Endodermal cell (in vitro differentiated cells): ENCODE measurements at places on chromosomes 12 and 14. TPM values are rescaled to one million over a fixed set of nuclear protein-coding genes. Genes with fewer than 3 reads are reported as not detected.

Gene REM2
- 1.2 to 5.5 TPM (median 1.4 TPM) in 3 replicates for total RNA-seq

Gene FMNL3
- 21.1 and 23.5 TPM in 2 replicates for total RNA-seq

Gene ACVR1B
- 59.3 to 89.1 TPM (median 65.0 TPM) in 3 replicates for total RNA-seq

Gene CCDC177
- total RNA-seq = 4.6 to 6.2 TPM (median 5.8 TPM) in 3 replicates

Gene KRT74
- total RNA-seq = not detected in 3 replicates

Gene CEP128
- 14.0 and 21.6 TPM in 2 replicates for total RNA-seq

Gene OR4L1
- total RNA-seq = not detected in 2 replicates

Gene LBHD2
- total RNA-seq = not detected in 3 replicates

Gene PRR4
- total RNA-seq = 6.3 and 7.9 TPM in 2 replicates

DNA sequence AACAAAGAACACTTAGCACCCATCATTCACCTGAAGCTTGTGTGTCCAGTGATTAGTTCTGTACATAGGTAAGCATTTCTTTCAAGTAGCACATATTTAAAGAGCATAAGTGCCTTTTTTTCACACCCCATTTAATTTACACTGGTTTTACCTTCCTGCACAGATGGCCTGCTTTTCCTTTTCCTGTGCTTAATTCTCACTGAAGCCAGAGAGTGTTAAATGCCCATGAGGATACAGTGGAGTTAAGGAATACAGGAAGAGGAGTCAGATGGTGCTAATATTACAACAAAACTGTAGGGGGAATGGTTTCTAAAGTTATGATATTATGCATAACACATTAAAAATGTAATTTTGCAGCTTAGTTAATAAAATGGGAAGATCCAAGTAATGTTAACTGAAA is 31.0 kb upstream of the SLC38A1 start:
- DNase-seq = no peak
- H3K4me1 ChIP-seq = no peaks in the 10 kb centered on the region
- no peak overlapping the region for H3K27ac ChIP-seq
- H3K27me3 ChIP-seq = no peaks in the 10 kb centered on the region
- H3K4me3 ChIP-seq = no peak overlapping the region

- no peaks in the 10 kb centered on the region for H3K4me1 ChIP-seq
- H3K27me3 ChIP-seq = peaks cover 14% of the 10 kb centered on the region
- H3K36me3 ChIP-seq = no peaks in the 10 kb centered on the region
- H3K4me3 ChIP-seq = no peak overlapping the region
- no peak overlapping the region for H3K27ac ChIP-seq
These were observed 58.1 kb downstream of the SPTB start for GRCh38 chr14:64821651-64822050.

DNA sequence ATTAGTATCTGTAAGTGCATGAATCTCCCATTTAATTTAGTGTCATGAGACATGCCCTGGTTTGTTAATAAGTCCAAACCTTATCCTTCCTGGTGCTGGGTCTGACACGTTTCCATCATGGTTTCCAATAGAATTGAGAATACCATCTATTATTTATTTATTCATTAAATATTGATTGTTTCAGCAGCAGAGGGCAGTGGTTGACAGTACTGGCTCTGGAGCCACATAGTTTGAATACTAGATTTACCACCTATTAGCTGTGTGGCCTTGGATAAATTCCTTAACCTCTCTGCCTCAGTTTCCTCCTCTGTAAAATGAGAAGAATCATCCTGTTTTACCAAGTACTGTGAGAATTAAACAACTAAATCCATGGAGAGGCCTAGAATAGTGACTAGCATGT is 941 bp upstream of the STAB2 start:
- no peaks in the 10 kb centered on the region for H3K27me3 ChIP-seq
- no peaks in the 10 kb centered on the region for H3K4me1 ChIP-seq
- no peak overlapping the region for H3K27ac ChIP-seq
- no peak overlapping the region for H3K4me3 ChIP-seq

- H3K4me1 ChIP-seq = no peaks in the 10 kb centered on the region
- DNase-seq = no peak
- no peaks in the 10 kb centered on the region for H3K27me3 ChIP-seq
- no peak overlapping the region for H3K4me3 ChIP-seq
- H3K27ac ChIP-seq = no peak overlapping the region
These were observed 8.3 kb upstream of the STAT6 start for GRCh38 chr12:57119294-57120085.

DNA sequence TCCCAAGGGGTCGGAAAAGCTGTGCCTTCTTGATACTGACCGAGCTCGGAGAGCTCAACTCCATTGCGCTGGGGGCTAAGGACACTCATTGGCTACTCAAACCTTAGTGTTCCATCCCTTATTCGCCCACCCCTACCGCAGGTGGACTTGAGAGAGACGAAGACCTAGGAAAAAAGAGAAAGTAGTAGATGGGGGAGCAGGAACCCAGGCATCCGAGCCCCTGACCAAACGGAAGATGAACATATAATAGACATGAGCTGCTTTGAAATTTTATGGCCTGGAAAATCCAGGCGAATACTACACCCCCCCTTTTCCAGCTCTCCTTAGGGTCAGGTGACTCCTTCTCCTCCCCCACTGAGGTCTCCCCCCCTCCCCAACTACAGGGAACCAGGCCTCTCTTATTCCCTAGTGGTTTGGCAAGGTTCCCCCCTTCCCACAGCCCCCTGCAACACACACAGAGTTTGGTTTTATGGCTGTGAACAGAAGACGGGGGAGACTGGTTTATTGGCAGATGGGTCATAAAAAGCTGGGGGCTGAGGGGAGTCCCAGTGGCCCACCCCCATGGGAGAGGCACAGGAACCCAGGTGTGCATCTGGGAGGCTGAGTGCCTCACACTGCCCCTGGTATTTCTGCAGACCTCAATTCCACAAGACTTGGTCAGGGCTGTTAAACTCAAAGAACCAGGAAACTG is 1.6 kb downstream of the GDF11 start:
- H3K4me3 ChIP-seq = peak overlapping the region; percentile 96
- DNase-seq = peak; percentile 64
- H3K27ac ChIP-seq = peak overlapping the region; percentile 34
- H3K4me1 ChIP-seq = peaks cover 5% of the 10 kb centered on the region

- no peak overlapping the region for H3K27ac ChIP-seq
- H3K4me3 ChIP-seq = no peak overlapping the region
- H3K4me1 ChIP-seq = no peaks in the 10 kb centered on the region
- DNase-seq = no peak
These were observed 174.7 kb downstream of the SSPN start for GRCh38 chr12:26370098-26370497.

DNA sequence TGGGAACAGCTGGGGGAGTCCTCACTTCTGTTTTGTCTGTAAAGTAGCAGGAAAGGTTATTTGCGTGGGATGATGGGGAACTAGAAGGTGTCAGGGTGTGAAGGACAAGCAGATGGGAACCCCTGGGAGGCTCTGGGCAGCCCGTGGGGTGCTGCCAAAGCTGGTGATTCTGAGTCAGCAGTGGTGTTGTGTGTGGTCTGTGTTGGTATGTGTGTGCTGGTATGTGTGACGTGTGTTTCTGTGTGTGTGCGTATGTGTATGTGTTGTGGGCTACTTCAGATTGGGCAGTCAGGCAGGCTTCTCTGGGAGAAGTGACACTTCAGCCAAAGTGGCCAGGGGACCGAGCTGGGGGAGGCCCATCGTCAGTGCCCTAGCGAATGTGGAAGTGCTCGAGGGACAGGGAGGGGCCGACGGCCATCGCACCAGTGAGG is 15.3 kb upstream of the BDKRB2 start:
- DNase-seq = no peak
- peaks cover 32% of the 10 kb centered on the region for H3K4me1 ChIP-seq
- H3K27ac ChIP-seq = no peak overlapping the region
- no peaks in the 10 kb centered on the region for H3K27me3 ChIP-seq

DNA sequence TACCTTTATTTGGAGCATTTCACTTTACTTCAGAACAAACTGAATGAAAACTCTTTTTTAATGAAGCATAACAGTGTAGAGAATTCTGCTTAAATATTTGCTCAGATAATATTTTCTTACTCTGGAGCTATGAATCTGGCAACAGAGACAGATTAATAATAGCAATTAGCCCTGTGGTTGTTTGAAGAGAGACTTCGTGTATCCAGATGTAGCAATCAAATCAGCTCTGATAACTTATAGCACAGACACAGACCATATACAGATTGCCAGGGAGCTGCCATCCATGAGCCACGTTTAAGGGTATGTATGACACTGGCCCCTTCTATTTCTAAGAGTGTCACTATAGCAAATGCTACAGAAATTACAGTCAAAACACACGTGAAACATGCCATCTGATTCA is 146.6 kb downstream of the EXOC5 start:
- no peak for DNase-seq
- no peaks in the 10 kb centered on the region for H3K36me3 ChIP-seq
- H3K27me3 ChIP-seq = no peaks in the 10 kb centered on the region
- H3K27ac ChIP-seq = no peak overlapping the region
- H3K4me1 ChIP-seq = no peaks in the 10 kb centered on the region

DNA sequence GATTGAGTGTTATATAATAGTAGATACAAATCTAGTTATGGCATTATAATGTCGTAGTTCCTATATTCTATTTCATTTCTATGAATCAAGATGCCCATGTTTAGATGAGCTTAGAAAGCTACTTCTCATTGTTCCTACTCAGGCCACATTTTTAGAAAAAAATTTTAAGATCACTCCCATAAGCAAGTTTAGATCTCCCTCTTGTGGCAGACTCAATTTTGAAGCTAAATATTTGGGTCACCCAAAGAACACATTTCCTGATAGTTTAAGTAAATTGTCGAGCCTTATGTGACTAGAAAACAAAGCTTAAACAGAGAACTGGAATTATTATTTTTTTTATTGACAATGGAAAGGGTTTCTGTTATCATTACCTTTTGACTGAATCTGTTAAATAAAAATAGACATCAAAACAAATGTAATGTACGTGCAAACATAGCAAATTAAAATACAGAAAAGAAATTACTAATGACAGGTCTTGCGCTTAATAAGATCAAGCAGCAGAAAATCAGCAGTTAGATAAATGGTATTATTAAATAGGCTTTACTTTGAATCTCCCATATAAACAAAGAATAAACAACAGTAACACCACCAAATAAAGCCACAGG is 180.2 kb downstream of the ACSS3 start:
- no peaks in the 10 kb centered on the region for H3K27me3 ChIP-seq
- DNase-seq = no peak
- no peaks in the 10 kb centered on the region for H3K4me1 ChIP-seq
- H3K27ac ChIP-seq = no peak overlapping the region

GRCh38 chr14:100621806-100622205 is 34.6 kb upstream of the BEGAIN start:
- H3K4me1 ChIP-seq = no peaks in the 10 kb centered on the region
- no peaks in the 10 kb centered on the region for H3K36me3 ChIP-seq
- peak; percentile 68 for DNase-seq

DNA sequence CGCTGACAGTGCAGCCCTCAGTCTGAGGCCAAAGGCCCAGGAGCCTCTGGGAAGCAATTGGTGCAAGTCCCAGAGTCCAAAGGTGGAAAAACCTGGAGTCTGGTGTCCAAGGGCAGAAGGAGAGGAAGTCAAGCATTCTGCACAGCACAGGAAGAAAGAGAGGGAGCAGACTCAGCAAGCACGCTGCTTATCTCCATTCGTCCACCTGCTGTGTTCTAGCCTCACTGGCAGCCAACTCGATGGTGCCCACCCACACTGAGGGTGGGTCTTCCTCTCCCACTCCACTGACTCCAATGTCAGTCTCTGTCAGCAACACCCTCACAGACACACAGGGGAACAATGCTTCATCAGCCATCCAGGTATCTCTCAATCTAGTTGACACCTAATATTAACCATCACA is 38.8 kb downstream of the HELB start:
- H3K36me3 ChIP-seq = peaks cover 22% of the 10 kb centered on the region
- H3K27me3 ChIP-seq = no peaks in the 10 kb centered on the region
- no peaks in the 10 kb centered on the region for H3K4me1 ChIP-seq
- no peak for DNase-seq
- H3K4me3 ChIP-seq = peak overlapping the region; percentile 33
- no peak overlapping the region for H3K27ac ChIP-seq

- H3K4me3 ChIP-seq = no peak overlapping the region
- H3K4me1 ChIP-seq = peaks cover 16% of the 10 kb centered on the region
- no peak for DNase-seq
- peaks cover 3% of the 10 kb centered on the region for H3K27me3 ChIP-seq
- H3K36me3 ChIP-seq = no peaks in the 10 kb centered on the region
These were observed 105.8 kb downstream of the AKAP6 start for GRCh38 chr14:32434880-32435279.

- H3K27me3 ChIP-seq = no peaks in the 10 kb centered on the region
- H3K36me3 ChIP-seq = no peaks in the 10 kb centered on the region
- H3K4me3 ChIP-seq = no peak overlapping the region
- H3K27ac ChIP-seq = no peak overlapping the region
- DNase-seq = no peak
These were observed 370.9 kb downstream of the AEBP2 start for GRCh38 chr12:19810213-19810612.

DNA sequence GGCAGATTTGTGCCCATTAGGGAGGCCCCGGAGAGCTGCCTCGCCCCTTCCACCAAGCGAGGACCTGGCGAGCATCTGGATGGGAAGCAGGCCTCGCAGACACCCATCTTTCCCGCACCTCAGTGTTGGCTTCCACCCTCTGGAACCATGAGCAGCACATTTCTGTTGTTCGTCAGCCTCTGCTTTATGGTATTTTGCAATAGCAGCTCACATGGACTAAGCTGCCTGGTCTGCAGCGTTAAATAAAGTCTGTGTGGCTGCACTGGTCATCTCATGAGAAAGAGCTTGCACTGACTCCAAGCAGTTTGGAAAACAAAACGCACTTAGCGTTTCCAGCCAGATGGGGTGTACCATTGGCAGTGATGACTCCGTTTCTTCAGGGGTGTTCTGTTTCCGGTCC is 75.8 kb downstream of the GLT1D1 start:
- peak; percentile 19 for DNase-seq
- H3K27me3 ChIP-seq = no peaks in the 10 kb centered on the region
- no peak overlapping the region for H3K27ac ChIP-seq
- peaks cover 14% of the 10 kb centered on the region for H3K36me3 ChIP-seq
- H3K4me1 ChIP-seq = no peaks in the 10 kb centered on the region
- no peak overlapping the region for H3K4me3 ChIP-seq

DNA sequence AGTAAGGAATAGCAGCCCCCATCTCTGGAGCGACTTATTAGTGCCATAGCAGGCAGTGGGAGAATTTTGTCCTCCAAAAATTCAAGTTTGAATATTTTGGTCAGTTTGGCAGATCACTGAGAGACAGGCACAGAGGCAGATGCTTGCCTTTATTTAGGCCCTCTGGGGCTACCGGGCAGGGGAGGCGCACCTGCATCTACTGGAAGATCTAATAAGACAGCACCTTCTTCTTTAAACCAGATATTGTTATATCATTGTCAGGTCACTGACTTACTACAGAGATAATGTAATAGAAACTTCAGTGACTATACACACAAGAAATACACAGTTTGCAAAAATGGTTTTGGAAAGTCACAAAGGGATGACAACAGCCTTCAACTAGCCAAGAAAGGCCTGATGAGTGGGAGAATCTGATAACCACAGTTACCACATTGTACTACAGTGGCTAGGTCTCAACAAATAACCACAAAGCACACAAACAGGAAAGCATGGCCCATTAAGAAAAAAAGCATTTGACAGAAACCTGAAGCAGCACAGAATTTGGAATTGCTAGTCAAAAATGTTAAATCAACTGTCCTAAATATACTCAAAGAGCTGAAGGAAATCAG is 56.8 kb downstream of the CDK17 start:
- H3K36me3 ChIP-seq = peaks cover 8% of the 10 kb centered on the region
- H3K4me3 ChIP-seq = no peak overlapping the region
- H3K27ac ChIP-seq = no peak overlapping the region
- DNase-seq = no peak
- H3K4me1 ChIP-seq = no peaks in the 10 kb centered on the region

- H3K27ac ChIP-seq = no peak overlapping the region
- H3K36me3 ChIP-seq = no peaks in the 10 kb centered on the region
- H3K27me3 ChIP-seq = no peaks in the 10 kb centered on the region
- no peaks in the 10 kb centered on the region for H3K4me1 ChIP-seq
- H3K4me3 ChIP-seq = no peak overlapping the region
These were observed 501.1 kb downstream of the APAF1 start for GRCh38 chr12:99146185-99146584.
